ENCODE measurements at places on chromosomes 5 and 9.

GRCh38 chr5:51278539-51278938, 104.7 kb upstream of the ISL1 start:
- no peak for DNase-seq

GRCh38 chr5:135031813-135032694, 2.0 kb downstream of the PITX1 start:
- DNase-seq: no peak

DNA sequence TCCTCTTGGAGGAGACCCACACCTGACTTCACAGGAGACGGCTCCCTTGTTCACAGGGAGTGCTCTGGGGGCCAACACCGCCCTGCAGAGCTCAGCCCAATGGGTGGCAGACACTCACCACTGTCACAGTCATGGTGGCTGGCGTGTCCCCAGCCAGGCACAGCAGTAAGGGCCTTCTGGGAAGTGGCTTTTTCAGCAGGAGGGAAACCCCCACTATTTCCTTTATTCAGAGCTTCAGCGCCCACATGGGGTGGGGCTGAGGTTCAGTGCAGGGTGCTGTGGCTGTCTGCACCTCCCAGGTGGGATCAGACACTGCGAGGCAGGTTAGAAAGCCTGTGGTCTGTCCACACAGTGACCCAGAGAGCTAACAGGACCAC, 3.6 kb upstream of the SNAPC4 start:
- peak; percentile 89 for DNase-seq

DNA sequence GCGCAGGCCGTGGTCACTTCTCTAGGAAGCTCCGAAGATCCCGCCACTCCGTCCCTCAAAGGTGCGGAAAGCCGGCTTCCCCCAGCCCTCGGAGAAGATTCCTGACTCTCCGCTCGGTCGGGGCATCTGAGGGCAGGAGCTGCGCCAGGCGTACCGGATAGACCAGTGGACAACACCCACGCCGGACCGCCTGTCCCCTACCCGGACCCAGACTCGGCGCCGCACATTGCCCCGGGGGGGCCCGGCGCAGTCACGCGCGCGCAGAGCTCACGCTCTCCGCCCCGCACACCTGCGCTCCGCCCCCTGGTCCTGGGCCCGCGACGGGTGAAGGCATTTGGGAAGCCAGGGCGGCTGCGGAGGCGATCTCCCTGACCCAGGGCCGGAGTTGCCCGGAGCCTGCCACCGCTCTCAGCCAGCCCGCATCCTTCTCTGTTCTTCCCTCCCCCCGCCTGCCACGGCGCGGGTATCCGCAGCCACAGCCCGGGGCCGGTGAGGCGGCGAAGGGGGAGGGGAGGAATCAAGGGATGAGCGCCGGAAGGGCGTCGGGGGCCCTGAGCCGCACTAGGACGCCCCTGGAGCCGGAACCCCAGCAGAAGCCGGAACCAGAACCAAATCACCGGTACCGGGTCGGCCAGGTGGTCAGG, 448 bp downstream of the RELL2 start:
- DNase-seq: peak; percentile 59

- DNase-seq: no peak
Measured at GRCh38 chr5:148913985-148914431, 87.6 kb downstream of the ADRB2 start.

GRCh38 chr9:128495296-128495695, 9.2 kb upstream of the GLE1 start:
- DNase-seq: no peak
